H9 (cell line): ENCODE measurements at places on chromosomes 4 and X. TPM values are rescaled to one million over a fixed set of nuclear protein-coding genes. Genes with fewer than 3 reads are reported as not detected.

DNA sequence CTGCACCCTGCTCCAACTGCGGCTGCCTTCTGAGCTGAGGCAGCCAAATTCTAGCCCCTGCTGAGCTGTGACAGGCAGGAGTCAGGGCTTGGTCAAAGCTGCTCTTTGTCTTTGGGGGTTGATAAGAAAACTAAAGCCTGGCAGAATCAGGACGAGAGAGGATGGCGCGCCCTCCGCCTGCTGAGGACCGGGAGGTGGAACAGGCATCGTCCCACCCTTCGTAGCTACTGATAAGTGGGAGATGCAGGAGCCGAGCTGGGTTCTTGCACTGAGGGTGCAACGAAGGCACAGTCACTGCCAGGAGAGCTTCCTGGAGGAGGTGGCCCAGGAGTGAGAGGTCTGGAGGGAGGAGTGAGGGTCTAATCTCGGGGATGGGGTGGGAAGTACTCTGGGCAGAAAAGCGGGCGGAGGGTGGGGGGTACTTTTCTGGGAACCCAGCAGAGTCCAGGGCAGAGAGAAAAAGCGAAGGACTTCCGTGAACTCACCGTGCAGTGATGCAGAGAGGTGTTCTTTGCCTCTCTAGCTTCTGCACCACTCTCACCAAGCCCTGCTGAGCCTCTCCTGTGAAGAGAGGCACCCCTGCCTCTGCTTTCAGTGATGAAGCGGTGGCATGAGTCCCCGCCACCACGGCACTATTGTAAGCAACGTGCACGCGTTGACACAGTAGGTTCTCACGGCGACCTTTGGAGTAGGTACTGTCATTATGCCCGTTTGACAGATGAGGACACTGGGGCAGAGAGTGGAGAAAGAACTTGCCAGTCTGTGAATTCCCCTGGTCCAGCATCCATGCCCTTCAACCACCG, 107.8 kb downstream of the SORCS2 start:
- no peak overlapping the region for H3K4me3 ChIP-seq
- no peaks in the 10 kb centered on the region for H3K36me3 ChIP-seq
- no peaks in the 10 kb centered on the region for H3K4me1 ChIP-seq
- no peak for DNase-seq

ADGRG2 gene
- 6.1 and 6.8 TPM in 2 replicates for total RNA-seq

NSG1 gene
- 7.9 and 9.3 TPM in 2 replicates for total RNA-seq

HTR2C gene
- total RNA-seq: 1.3 and 1.5 TPM in 2 replicates

PRRG3 gene
- total RNA-seq: 2.7 and 4.9 TPM in 2 replicates

GRCh38 chrX:152937236-152937635, 39.4 kb downstream of the ZNF185 start:
- H3K4me1 ChIP-seq: no peaks in the 10 kb centered on the region
- DNase-seq: no peak
- no peak overlapping the region for H3K27ac ChIP-seq
- H3K27me3 ChIP-seq: no peaks in the 10 kb centered on the region
- H3K4me3 ChIP-seq: no peak overlapping the region

- no peaks in the 10 kb centered on the region for H3K4me1 ChIP-seq
- no peak overlapping the region for H3K4me3 ChIP-seq
- H3K27ac ChIP-seq: no peak overlapping the region
- no peaks in the 10 kb centered on the region for H3K36me3 ChIP-seq
- DNase-seq: no peak
- no peaks in the 10 kb centered on the region for H3K27me3 ChIP-seq
These were observed 65.3 kb upstream of the SHISA3 start for GRCh38 chr4:42331914-42332368.

DNA sequence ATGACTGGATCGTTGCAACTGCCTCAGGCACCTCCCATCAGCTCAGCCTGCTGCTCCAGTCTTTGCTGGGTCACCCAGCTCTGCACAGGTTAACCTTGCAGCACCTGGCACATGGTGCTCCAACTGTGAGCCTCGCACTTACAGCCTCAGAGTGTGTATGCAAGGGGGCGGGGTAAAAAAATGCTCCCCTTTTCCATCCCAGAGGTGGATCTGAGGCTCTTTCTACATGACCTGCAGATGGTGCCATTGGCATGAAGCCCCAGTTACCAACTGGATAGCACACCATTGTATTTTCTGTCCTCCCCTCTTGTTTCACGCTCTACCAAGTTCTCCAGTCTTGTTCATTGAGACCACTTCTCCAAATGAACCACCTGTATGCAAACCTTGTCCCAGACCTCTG, 46.2 kb upstream of the TRPC3 start:
- H3K36me3 ChIP-seq: no peaks in the 10 kb centered on the region
- H3K27me3 ChIP-seq: no peaks in the 10 kb centered on the region

CHRNA9 gene
- 1.2 and 1.3 TPM in 2 replicates for total RNA-seq

GRCh38 chrX:147917700-147918695, 6.3 kb downstream of the FMR1 start:
- H3K4me3 ChIP-seq: no peak overlapping the region
- no peak overlapping the region for H3K27ac ChIP-seq
- H3K4me1 ChIP-seq: peaks cover 6% of the 10 kb centered on the region; the same call in 1 of the 2 replicates
- H3K27me3 ChIP-seq: no peaks in the 10 kb centered on the region
- DNase-seq: no peak

DLG3 gene
- 71.2 and 71.6 TPM in 2 replicates for total RNA-seq

DNA sequence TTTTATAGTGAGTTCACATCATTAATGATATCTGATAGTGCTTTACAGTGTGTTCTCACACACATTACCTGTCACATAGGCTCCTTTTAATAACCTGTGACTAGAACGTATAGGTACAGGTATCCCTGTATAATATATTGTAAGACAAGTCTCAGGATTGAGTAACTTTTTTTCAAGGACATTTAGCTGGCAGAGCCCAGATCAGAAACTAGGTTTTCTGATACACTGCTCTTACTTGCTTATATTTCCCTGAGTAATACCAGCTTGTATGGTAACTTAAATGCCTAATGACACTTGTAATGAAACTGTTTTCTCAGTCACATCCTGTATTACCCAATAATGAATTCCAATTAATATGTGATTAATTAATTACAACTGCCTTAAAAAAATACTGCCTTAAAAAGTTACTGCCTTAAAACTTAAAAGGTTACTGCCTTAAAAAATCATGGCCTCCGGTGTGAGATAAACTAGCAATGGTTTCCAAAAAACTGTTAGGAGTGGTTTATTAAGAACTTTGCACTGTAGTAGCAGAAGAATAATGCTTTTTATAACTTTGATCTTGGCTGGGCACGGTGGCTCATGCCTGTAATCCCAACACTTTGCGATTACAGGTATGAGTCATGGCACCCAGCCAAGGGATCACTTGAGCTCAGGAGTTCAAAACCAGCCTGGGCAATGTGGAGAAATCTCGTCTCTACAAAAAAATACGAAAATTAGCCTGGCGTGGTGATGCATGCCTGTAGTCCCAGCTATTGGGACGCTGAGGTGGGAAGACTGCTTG, 11.9 kb downstream of the COPS4 start:
- H3K27ac ChIP-seq: no peak overlapping the region
- DNase-seq: no peak
- H3K27me3 ChIP-seq: no peaks in the 10 kb centered on the region
- H3K4me1 ChIP-seq: no peaks in the 10 kb centered on the region

DNA sequence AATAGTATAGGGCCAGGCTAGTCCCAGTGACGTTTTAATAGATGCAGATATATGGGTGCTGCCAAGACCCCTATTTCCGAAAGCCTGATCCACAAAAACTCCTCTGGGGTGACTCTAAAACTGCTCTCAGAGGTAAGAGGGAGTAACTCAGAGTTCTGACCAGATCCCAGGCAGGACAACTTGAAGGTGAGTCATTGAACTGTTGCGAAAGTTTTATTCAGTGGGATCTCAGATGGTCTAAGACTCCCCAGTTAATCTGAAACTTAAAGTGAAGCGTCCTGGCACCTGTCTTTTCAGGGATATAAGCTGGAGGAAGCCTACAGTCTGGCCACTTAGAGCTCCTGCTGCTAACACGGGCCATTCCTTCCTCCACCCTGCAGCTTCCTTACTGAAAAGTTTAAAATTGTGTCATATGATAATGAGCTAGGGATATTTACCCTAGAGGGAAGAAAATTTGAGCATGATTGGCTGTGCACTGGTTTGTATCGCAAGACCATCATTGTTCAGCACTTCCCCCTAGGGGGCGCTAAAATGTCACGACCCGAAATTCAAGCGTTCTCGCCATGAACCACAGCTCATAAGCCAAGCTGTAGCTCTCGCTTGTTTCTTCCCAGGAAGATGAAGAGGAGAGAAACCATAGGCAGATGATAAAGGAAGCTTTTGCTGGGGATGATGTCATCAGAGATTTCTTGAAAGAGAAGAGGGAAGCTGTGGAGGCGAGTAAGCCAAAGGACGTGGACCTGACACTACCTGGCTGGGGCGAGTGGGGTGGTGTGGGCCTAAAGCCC, 19.5 kb downstream of the UTP14A start:
- H3K27ac ChIP-seq: no peak overlapping the region
- no peaks in the 10 kb centered on the region for H3K27me3 ChIP-seq
- peaks cover 65% of the 10 kb centered on the region for H3K36me3 ChIP-seq
- peak; percentile 64 for DNase-seq
- H3K4me3 ChIP-seq: no peak overlapping the region; the same call in 2 of the 3 replicates

NUDT11 gene
- 23.6 and 25.7 TPM in 2 replicates for total RNA-seq

- no peak for DNase-seq
- no peak overlapping the region for H3K27ac ChIP-seq
- H3K4me1 ChIP-seq: no peaks in the 10 kb centered on the region
- no peak overlapping the region for H3K4me3 ChIP-seq
- no peaks in the 10 kb centered on the region for H3K27me3 ChIP-seq
- H3K36me3 ChIP-seq: no peaks in the 10 kb centered on the region; the same call in 1 of the 2 replicates
These were observed 153.7 kb downstream of the CBR4 start for GRCh38 chr4:168856312-168856711.

DNA sequence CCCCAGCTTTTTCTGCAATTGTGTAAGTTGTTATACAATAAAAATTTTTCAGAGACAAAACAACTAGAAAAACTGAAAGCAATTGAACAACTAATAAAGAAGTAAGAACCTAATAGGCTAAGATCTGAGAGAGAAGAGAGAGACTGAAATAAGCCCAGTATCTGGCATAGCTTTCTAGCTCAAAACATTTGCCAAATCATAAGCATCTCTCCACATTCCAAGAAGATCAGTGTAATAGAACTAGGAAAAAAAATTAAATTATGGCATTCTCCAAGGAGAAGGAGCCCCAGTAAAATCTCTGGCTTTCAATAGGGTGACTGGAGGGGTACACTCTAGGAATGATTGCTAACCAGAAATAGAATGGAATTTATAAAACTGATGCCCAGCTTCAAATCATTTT, 19.0 kb upstream of the PPP3CA start:
- H3K4me1 ChIP-seq: no peaks in the 10 kb centered on the region
- DNase-seq: no peak
- H3K27me3 ChIP-seq: no peaks in the 10 kb centered on the region
- no peaks in the 10 kb centered on the region for H3K36me3 ChIP-seq
- no peak overlapping the region for H3K27ac ChIP-seq

DNA sequence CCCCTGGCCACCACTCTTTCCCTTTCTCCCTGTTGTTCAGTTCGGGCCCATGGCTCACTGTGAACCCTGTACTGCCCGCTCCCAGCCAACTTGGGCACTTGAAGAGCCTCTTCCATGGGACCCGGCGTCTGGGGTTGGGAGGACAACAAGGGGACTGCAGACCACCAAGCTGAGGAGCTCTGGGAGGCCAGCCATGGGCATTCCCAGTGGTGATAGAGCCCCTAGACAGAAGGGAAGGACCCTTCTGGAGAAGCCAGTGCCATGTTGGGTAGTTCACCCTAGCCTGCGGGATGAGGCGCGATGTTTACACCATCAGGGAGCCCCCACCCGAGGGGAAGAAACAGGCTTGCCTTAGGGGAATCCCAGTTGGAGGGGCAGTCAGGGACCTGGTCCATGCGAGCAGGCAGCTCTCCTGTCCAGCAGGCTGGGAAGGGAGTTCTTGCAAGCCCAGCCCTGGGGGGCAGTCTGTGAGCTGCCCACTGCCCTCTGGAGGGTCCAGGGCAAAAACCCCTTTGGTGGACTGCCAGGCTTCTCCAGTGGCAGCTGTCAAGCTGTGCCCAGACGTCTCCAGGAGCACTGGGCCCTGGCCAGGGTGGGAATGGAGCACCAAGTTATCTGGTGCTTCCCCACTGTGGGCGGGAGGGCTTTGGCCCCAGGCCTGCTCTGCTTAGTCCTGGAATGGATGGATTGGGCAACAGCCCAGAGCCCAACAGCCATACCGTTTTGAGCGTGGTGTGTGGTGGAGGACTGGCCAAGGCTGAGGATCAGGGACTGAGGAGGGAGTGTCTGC, 23.7 kb upstream of the UBA1 start:
- no peak overlapping the region for H3K27ac ChIP-seq
- DNase-seq: peak; percentile 15
- H3K4me3 ChIP-seq: no peak overlapping the region
- H3K36me3 ChIP-seq: peaks cover 30% of the 10 kb centered on the region
- no peaks in the 10 kb centered on the region for H3K27me3 ChIP-seq

RIBC1 gene
- total RNA-seq: 1.0 and 1.2 TPM in 2 replicates

- DNase-seq: peak; percentile 57
- no peaks in the 10 kb centered on the region for H3K36me3 ChIP-seq
- no peaks in the 10 kb centered on the region; the same call in 1 of the 2 replicates for H3K4me1 ChIP-seq
- H3K4me3 ChIP-seq: no peak overlapping the region
These were observed 278.9 kb downstream of the INPP4B start for GRCh38 chr4:142567199-142567598.

DNA sequence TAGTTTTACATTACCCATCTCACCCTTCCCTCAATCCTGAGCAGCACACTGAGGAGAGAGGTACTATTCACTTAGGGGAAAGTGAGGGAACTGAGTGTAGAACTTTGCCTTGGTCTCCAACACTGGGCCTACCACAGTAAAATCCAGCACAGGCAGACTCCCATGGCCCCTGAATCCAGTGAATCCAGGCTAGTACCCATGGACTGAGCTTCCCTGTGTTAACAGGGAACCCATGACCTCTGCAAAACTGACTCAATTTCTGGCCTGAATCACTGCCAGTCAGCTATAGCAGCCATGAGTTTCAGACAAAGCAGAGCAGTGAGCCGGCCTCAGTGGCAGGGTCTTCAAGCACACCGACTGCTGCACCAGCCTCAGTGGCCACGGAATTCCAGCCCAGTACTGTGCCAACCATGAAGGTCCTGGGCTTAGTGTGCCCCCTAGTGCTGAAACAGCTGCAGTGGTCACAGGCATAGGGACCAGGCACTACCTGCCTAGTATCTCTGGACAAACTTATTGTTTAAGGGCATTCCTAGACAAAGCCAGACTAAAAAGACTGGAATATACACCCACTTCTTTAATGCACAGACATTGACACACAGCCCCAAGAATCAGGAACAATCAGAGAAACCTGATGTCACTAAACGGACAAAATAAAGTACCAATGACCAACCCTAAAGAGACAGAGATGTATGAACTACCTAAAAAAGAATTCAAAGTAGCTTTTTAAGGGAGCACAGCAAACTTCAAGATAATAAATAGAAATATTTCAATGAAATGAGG, 127.4 kb upstream of the RPL34 start:
- no peaks in the 10 kb centered on the region for H3K4me1 ChIP-seq
- DNase-seq: peak; percentile 75

GRCh38 chr4:154574311-154574710, 11.5 kb downstream of the FGB start:
- DNase-seq: no peak
- no peak overlapping the region for H3K4me3 ChIP-seq
- no peak overlapping the region for H3K27ac ChIP-seq
- H3K27me3 ChIP-seq: no peaks in the 10 kb centered on the region
- no peaks in the 10 kb centered on the region for H3K36me3 ChIP-seq
- no peaks in the 10 kb centered on the region for H3K4me1 ChIP-seq

CBR4 gene
- total RNA-seq: 32.4 and 33.6 TPM in 2 replicates
